ENCODE measurements at places on chromosomes 11 and 22.

DNA sequence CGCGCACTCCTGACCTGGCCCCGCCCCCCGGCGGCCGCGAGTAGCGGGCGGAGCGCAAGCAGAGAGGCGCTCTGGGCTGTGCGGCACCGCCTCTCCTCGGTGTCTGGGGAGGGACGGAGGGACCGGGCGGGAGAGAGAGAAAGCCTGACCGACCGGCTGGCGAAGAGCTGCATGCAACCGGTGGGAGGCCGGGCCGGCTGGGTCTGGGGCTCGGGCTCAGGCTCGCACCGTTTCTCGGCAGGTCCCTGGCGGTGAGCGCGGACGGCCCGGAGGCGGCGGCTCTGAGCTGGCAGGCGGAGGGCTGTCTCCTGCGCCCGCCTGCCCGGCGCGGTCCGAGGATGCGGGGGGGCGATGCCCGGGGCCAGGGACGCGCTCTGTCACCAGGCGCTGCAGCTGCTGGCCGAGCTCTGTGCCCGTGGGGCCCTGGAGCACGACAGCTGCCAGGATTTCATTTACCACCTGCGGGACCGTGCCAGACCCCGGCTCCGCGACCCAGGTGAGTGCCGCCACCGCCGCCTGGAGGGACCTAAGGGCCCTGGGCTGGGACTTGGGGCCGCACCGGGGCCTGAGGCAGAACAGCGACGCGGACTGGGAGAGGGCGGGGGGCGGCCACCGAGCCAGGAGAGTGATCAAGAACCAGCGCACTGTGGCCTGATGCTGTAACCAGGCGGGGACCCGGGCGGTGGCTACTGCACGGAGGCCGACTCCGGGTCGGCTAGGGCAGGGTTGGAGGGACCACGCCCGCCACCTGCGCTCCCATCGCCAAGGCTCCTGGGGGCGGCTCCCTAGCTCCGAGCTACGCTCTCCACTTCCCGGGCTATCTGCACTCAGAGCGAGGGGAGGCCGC lies at the start of gene SYT9:
SYT9 (plus strand) TSS at position 69 of the 847 bp plus-strand sequence; CDS start at position 352, 283 bp downstream.
- DNase-seq = peak; percentile 43

DNA sequence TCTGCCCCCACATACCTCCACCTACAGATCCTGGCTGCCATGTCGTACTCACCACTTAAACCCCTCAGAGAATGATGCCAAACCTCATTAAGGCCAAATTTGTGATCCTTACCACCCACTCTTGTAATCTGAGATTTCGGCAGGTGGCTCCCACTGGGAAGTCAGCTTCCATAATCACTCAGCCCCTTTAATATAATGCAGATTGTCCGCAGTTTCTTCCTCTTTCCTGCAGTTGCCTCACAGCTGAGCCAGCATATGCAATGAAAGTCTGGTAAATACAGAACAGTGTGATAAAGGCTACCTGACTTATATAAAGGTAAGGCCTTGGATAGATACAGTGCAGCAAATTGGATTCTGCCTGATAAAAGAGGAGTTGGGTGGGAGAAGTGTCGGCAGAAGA lies 515.2 kb upstream of the TENM4 start:
- no peak for DNase-seq

DNA sequence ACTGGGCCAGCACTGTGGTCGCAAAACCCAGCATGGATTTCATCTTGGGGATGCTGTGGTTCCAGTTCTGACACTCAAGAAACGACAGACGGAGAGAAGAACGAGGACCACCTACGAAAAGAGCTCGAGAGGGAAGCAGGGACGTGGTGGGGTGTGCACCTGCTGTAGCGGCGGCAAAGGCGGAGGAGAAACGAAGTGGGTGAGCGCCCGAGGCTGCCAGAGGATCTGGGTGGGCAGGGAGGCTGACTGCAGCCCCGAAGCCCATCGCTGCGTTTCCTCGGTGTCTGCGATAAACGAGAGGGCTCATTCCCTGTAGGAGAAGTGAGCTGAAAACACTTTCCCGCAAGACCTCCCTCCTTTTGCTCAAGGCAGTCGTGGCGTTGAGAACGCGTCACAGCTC lies 246.1 kb downstream of the OR4C45 start:
- no peak for DNase-seq

DNA sequence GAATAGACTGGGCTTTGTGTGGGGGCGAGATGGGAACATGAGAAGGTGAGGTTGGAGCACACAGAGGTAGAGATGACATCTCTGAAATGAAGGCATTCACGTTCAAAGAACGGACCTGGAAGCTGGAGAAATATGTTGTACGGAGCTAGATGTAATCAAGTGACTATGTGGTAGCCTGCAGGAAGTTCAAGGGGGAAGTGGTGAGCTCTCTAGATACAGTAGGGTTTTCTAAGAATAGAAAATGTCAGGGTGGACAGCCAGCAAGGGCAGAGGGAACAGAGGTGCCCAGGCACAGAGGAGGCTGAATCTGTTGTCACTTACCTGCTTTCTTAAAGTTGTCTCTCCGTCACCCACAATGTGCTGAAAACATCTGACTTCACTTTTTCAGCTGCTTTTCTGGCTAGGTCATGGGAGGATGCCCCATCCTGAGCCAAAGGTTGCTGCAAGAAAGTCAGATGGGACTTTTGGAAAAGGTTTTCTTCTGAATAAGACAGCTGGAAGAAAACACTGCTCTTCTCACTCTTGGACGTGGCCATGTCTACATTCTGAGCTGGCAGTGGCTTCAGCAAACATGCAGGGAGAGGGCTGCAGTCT lies 171.5 kb upstream of the B3GAT1 start:
- DNase-seq = no peak

DNA sequence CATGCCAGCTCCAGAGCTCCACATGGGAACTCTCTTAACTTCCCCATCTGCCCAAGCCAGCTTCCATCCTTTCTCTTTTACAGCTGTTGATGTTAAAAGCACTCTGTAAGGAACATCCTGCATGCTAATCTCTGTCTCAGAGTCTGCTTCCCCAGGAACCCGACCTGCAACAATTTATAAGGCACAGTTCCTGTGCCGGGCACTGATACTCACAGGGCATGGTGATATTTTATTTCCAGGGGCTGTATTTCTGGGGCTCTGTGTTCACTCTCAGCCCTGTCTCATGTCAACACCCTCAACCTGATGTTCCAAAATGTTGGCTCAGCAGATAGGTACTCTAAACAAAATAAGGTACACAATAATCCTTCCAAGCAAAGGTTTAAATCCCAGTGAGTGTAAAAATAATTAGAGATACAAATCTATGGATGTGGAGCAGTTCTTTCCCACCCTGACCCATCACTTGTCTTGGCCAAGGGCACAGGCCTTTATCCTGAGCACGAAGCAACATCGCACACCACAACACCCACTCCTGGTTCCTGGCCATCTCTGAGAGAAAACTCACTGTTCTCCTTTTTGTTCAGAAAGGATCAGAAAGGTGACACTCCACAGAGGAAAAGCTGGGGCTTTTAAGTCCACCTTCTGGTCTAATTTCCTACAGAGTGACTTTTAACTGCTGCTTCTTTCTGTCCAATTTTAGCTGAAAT lies 44.8 kb upstream of the C11orf87 start:
- no peak for DNase-seq

- no peak for DNase-seq
Observed at GRCh38 chr11:9697766-9698165, 33.9 kb downstream of the SWAP70 start.
